ENCODE measurements at places on chromosomes 16 and 17.
A peak's percentile ranks its signal among the peaks of the same experiment; 100 is the strongest.

DNA sequence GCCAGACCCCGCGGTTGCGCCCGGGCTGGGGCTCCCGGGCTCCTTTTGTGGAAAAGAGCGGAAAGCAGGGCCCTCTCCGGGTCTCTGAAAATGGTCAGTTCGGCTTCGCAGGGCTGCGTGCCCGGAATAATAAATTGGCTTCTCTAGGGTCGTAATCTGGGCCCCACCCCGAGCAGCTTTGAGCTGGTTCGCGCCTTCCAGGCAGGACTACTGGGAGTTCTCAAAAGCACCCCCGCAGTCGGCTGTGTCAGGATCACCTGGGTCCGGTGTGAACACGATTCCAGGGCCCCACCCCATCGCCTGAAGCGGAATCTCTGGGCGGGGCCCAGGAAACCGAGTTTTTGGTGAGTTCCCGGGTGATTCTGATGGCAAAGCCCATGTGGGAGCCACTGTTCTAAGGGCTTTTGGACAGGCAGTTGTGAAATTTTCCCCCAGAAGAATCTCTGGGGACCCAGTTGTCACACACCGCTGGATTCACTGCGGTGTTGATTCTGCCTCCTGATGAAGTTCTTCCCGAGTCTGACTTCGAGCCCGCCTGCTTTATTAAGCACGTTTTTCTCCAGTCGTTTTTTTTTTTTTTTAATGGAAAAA lies 77.0 kb downstream of the MRC2 start:
- peak; percentile 71 for DNase-seq

GRCh38 chr16:813204-813915 lies 12.8 kb upstream of the GNG13 start:
- peak; percentile 74 for DNase-seq

DNA sequence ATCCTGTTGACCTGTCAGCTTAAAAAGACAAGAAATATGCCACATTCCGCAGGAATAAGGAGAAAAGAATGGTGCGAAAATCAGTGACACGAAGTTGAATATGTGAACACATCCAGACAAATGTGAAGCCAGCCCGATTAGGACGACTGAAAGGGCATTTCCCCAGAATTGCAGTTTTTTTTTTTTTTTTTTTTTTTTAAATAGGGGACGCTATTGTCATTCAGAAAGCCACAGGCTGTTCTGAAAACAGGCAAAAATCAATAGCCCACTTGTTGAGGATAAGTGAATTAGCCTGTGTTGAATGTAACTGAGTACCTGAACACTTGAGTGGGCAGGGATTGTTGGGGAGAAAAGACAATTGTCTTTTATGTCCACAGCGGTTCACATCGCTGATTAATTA lies 507.1 kb downstream of the WWOX start:
- DNase-seq = peak; percentile 81

DNA sequence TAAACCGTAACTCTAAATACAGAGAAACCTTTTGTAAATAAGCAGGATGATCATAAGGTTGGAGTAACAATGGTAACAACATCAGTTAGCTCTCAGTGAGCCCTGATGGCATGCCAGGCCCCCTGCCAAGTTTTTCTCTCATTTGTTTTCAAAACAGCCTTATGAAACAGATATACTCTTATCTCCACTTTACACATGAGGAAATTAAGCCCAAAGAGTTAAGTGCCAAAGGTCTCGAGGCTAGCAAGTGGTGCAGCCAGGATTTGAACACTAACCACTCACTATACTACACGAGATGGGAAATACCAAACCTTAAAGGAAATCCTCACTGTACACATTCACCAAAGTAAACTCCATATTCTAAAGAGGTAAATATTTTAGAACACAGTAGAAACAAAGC lies 15.0 kb downstream of the USP31 start:
- DNase-seq = no peak

DNA sequence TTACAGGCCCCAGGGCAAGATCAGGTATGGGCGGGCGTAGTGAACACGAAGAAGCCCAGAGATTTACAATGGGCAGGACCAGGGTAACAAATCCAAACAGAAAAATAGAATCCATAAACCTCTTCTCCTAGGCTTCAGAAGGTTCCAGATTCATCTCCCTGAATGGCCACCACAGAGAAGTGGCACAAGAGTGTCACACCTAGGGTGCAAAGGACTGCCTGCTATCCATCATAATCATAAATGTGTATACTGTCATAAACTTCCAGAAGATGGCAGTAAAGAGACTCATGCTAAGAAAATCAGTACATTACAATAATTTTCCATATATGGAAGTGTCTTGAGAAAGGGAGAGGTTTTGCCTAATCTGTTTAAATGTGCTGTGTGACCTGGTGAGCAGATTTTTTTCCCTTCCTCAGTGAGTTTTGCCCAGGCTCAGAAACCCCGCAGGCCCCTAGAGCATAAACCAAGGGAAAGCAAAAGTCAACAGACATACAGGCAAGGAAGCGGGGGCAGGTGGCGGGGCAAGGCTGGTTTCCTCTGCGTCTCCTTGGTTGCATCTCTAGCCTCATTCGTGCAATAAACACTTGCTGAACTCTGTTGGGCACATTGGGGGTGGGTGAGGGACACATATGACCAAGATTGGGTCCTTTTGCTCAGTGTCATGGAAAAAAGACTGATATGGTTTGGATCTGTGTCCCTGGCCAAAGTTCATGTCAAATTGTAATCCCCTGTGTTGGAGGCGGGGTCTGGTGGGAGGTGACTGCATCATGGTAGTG lies 92.0 kb upstream of the CDH5 start:
- DNase-seq = peak; percentile 46

GRCh38 chr17:71176331-71176730 lies 944.5 kb upstream of the SOX9 start:
- DNase-seq = peak; percentile 22

GRCh38 chr17:44666006-44666405 lies 9.7 kb downstream of the MEIOC start:
- no peak for DNase-seq

DNA sequence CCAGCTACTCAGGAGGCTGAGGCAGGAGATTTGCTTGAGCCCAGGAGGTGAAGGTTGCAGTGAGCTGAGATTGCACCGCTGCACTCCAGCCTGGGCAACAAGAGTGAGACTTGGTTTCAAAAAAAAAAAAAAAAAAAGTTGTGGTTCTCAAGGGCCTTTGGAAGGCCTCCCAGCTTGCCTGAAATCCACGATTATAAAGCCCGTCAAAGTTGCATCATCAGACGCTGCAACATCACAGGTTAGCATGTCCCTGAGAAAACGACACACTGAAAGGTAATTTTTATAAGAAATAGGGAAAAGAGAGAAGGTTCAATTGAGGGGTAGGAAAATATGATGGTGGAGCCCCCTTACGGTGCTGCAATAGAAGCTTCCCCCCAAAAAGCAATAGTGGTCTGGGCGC lies 4.6 kb upstream of the LYZL6 start:
- DNase-seq = no peak

- peak; percentile 51 for DNase-seq
These were observed 146.6 kb downstream of the USP22 start for GRCh38 chr17:20896153-20896649.

DNA sequence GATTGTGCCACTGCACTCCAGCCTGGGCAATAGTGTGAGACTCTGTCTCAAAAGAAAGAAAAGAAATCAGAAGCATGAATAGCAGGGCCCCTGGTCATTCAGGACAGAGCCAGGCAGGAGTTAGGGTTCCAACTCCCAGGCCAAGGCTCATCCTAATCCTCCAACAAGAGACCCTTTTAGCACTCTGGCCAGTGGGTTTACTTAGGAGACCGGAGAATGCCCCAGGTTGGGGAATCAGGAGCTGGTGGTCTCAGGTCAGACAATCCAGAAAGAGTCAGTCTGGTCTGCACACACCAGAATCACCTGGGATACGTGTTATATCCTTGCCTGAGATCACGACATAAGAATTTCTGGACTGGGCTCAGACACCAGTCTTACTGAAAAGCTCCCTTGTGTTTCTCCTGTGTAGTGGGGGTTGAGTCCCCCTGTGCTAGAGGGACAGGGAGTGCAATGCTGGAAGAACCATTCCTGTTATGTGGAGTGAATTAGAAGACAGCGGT lies 48.7 kb downstream of the CCDC42 start:
- DNase-seq = no peak

DNA sequence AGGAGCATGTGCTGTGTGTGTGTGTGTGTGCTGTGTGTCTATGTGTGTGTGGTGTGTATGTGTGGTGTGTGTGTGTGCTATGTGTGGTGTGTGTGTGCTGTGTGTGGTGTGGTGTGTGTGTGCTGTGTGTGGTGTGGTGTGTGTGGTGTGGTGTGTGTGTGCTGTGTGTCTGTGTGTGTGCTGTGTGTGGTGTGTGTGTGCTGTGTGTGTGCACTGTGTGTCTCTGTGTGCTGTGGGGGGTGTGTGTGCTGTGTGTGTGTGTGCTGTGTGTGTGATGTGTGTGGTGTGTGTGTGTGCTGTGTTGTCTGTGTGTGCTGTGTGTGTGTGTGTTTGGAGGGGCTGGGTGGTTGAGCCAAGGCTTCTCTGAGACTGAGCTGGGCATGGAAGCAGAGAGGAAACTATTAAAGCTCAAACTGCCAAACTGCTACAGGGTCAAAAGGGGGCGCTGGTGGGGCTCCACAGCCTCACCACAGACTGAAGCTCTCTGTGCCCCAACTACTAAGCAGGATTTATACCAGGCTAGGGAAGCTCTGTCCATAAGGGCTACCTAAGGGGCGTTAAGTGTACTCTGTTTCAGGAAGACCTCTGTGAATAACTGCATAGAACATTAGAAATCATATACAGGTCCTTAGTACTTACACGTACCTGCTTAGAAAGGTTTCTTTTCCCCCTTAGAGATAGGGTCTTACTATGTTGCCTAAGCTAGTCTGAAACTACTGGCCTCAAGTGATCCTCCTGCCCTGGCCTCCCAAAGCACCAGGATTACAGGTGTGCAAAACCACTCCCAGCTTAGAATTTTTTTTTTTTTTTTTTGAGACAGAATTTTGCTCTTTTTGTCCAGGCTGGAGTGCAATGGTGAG lies 27.8 kb upstream of the GHDC start:
- DNase-seq = peak; percentile 31

DNA sequence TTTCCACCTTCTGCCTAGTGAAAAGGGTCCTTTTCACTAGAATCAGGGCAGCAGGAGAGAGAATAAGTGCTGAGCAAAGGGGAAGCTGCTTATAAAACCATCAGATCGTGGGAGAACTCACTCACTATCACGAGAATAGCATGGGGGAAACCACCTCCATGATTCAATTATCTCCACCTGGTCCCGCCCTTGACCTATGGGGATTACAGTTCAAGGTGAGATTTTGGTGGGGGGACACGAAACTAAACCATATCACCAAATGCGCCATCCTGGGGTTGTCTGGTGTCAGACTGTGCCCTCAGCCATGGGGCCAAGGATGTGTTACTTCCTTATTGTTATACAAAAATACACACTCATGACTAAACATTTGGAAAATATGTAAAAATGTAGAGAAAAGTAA lies 10.4 kb upstream of the KATNB1 start:
- DNase-seq = no peak

DNA sequence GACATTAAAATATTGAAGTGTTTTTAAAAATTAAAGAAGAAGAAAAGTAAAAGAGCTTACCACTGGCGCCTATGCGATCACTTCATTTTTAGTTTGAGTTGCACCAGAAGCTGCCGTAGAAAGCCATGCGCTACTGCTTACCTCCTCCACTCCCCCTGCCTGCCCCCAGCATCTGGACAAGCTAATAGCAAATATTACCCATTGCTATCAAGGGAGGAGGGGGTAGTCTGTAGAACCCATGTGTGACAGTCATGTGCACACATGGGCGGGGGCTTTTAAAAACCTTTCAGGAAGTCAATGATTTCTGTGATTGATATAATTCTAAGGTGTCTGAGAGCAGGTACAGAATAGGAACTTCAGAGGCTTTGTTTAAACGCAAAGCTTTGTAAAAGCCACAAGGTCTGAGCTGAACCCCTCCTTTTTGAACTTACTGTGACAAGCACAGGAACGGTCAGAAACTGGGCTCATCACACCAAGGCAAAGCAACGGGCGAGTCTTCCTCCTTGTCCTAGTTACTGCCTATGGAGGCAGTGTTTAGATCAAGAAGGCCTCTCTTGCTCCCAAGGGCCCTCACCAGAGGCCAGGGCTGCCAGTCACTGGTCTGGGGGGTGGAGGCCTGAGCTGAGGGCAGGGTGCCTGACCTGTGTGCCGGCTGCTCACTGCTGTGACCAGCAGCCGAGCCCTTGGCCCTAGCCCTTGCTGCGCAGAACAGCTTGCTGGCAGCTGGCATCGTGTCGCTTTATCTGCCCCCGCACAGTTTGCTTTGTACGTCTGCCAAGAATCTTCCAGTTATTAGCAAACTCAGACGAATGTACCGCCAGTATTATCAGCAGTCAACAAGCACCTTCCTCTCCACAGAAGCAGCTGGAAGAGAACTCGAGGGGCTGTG lies 15.0 kb downstream of the GINS2 start:
- DNase-seq = no peak

DNA sequence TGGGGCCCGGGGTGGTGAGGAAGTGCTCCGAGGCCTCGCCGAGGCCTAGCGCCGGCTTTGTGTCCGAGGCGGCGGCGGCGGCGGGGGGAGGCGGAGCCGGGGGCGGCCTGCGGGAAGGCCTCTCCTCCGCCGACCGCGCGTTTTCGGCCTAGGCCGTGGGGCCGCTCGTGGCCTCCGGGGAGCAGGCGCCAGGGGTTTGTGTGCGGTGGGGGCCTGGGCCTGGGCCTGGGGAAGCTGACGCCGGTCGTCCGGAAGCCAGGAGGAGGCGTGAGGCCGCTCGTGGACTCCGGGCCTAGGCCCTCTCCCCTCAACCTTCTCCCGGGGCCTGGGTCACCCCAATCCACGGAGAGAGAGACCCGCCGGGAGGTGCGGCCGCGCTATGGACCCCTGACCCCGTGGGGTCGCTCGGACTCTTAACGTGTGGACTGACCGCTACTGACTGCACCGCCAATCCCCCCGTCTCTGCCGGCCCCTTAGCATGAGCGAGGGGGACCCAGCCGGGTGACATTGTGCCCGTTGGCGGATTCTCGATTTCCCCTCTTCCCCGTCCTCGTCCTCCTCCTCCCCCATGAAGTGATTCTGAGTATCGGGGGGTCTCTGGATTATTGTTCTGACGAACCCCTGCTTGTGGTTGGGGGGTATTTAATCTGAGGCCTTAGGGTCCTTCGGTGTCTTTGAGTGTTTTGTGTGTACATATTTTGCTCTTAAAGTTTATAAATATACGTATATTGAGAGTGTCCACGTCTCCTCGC lies 660 bp downstream of the RBBP6 start:
- DNase-seq = peak; percentile 76

DNA sequence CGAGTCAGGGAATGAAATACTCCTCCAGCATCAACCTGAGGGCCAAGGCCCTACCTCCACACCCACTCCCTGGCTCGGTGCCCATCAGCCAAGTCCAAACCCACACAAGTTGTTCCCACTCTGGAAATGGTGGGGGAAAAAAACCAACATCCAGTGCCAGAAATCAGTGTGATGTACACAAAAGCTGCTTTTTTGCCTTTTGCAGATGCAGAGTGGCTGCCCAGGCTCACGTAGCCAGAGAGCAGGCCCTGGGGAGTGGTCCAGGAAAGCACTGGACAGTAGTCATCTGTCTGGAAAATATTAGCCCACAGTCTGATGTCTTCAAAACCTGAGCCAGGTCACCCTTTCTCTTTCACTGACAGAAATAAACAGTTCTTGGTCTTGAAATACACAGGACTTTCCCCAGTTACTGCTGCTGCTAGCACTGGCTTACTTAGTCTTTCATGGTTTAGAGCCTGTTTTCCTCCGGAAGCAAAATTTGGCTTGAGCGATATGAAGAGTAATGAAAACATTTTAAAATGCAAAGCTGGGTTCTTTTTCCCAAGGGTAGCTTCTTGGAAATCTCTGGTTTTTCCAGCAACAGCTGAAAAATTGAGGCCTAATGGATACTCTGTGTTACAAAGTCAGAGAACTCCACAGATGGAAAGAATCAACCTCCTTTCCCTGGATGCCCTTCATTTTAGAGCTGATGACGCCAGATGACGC lies 18.2 kb upstream of the NOS2 start:
- peak; percentile 35 for DNase-seq

- DNase-seq = peak; percentile 97
These were observed 28.2 kb downstream of the ACTG1 start for GRCh38 chr17:81484195-81484979.

All from retina (tissue), 1 donor.